Right ventricle myocardium inferior (tissue), 1 donor: ENCODE measurements at places on chromosomes 4 and X. TPM values are rescaled to one million over a fixed set of nuclear protein-coding genes. Genes with fewer than 3 reads are reported as not detected.

The RAB39B gene
- 0.22 TPM for total RNA-seq

The CFP gene
- 3.7 TPM for total RNA-seq

The CT45A5 gene
- total RNA-seq = not detected

DNA sequence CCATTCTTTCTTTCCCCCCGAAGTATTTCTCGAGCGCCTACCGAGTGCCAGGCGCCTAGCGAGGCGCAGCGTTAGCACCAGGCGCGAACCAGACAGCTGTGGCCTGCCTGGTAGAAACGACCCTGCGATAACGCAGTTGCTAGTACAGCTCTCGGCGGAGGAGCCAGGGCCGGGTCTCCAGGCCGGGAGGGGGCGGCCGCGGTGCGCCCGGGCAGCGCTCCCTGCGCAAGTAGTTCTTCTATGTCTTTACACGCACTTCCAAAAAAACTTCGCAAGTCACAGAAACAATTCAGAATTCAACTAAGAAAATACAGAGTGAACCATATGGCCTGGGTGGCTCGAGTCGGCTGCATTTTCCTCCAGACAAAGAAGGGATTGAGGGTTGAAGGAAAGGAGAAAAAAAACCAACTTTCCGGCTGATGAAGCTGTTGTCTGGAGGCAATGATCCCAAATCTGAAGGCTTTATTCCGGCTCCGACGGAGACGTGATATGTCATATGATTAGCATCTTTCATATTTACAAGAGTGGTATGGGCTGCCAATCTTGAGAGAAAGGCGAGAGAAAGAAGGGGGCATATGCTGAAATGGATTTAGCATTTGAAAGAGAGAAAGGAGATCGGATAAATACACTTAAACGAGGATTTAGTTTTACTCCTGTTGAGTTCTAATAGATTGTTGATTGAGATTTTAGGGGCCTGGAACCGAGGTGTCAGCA is 7.2 kb upstream of the NEUROG2 start:
- peak; percentile 74 for DNase-seq

The CENPVL3 gene
- total RNA-seq = not detected

DNA sequence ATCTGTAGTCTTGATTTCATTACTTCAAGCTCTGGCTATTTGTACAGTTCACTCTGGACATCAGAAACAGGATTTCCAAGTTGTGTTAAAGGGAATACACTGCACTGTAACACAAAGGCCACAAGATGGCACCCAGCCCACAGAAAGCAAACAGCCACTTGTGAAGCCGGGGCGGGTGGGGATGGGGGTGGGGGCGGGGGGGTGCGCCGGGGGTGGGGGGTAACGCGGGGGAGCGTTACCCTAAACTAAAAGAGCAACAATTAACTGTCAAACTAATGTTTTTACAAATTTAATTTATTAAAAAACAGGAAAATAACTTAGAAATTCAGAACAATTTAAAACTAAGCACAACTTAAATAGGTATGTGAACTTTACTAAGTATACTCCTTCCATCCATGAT is 27.3 kb downstream of the PRDX4 start:
- DNase-seq = peak; percentile 71

GRCh38 chrX:29530501-29530900 is 684.9 kb upstream of the MAGEB2 start:
- DNase-seq = no peak

DNA sequence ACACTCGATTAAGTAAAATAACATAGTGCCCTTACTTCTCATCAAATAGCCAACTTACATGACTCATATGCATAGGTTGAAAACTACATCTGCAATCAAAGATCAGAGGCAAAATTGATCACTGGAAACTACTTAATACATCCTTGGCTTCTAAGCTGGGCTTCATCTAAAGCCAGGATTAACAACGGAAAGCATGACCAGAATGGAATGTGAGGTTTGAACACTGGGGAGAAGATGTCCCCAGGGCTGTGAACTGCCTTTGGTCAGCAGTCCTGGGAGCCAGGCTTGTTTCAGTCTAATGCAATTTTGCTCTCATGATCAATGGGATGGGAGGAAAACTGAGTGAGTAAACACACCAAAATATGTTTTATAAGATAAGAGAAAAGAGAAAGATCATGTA is 192.5 kb upstream of the TTC29 start:
- DNase-seq = no peak

DNA sequence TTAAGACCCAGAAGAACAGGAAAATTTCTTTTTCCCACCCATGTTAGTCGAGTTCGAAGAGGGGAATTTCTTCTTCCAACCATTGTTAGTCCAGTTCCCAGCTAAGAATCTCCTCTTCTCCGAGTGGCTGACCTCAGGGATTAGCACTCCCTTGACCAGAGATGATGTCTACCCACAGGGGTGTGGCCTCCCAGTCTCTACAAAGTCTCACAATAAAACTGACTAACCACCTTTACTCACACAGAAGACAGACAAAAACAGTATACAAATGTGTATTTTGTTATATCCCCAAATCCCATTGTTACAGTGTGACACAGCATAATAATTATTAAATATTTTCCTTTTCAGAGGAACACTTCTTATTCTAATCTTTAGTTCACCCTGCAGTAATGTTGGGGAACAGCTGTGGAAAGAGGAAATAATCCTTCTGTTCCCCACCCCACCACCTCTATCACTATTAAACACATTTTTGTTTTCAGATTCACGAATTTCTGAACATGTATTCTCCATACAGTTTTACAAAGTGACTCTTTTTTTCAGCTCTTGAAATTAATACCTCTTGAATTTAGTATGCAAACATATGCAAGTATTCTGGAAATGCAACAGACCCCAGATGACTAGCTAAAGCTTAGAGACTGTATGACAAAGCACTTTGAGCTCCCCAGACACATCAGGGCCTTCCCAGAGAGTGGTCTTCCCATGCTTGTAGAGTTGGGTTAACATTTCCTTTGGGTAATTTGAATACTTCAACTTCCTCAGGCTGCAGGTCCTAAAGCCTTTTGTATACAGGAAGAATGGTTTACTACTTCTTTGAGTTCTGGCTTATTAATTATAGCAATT is 62.5 kb upstream of the NFKB1 start:
- DNase-seq = no peak

DNA sequence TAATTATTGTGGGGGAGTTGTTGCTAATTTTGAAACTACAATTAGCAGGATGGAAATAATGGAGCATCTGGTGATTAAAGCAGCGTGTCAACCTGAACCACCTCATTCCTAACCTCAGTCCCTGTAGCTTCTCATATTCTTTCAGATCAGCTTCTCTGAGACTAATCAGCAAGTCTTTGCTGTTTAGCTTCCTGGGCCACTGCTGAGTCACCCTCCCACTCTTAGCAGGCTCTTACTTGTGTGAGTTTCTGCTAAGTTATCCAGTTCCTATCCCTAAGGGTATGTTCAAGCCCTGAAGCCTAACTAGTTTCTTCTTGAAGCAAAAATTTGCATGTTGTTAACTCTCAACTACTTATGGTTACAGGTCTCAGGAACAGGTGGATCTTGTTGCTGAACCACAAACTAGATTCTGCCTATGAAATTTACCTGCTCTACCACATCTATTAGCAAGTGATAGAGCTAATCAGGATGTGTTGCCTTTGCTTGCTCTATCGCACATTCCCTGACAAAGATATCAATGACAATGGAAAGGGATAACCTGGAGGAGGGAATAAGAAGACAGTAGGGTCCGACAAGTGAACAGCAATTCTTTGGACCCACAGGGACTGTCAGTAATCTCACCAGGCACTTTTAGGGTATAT is 134.2 kb downstream of the EIF4E start:
- DNase-seq = no peak

The TBC1D9 gene
- total RNA-seq = 11.1 TPM

DNA sequence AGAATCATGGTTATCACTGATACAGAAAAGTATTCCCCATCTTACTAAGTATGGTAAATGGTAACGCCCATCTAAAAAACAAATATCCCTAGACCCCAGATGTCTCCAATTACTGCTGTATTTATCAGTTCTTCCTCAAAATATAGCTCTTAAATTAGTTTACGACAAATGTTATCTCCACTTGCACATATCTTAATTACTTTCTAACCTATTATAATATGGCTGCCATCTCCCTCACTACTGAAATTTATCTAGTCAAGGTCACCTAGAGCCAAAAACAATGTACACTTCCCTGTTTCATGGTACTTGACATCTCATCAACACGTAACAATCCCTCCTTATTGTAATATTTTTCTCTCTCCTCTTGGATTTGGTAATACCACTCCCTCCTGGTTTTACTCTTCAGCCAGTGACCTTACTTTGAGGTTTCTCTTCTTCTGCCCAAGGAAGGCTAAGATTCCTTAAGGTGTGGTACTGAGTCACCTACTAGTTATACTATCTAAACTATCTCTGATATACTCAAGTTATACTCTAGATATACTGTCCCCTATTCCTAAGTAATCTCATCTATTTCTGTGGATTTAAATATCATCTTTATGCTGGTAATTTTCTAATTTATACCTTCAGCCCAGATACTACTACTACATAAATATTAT is 8.6 kb downstream of the LCORL start:
- no peak for DNase-seq

DNA sequence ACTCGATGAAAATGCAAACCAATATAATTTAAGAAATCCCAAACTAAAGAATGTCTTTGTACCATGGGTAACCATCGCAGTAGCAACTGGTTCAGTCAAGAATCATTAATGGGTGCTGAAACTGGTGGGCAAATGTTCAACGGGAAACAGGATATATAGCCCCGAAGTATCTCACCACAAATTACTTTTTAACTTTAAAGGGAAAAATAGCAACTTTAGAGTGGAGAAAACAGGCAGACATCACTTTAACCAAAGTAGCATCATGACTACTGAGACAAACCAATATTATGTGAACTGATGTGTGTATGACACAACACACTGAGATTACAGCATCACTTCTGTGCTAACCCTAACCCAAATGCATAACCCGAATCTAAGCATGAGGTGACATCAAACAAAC is 33.8 kb upstream of the SLAIN2 start:
- no peak for DNase-seq

DNA sequence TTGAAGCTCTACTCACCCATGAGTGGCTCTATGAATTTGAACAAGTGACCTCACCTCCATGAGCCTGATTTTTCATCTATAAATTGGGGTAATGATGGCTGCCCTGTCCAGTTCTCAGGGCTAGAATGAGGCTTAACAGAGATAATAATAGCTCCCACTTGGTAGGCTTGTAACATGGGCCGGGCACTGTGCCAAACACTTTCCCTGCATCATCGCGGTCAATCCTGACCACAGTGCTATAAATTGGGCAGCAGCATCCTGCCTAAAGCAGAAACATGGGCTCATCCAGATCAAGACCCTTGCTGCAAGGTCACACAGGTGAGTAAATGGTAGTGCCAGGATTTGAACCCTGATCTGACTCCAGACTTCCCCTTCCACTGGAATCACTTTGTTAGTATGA is 12.8 kb downstream of the APLN start:
- no peak for DNase-seq

GRCh38 chrX:51825436-51825835 is 68.0 kb upstream of the MAGED1 start:
- DNase-seq = no peak

The SLC39A8 gene
- total RNA-seq = 3.1 TPM

The NLGN3 gene
- 0.49 TPM for total RNA-seq

DNA sequence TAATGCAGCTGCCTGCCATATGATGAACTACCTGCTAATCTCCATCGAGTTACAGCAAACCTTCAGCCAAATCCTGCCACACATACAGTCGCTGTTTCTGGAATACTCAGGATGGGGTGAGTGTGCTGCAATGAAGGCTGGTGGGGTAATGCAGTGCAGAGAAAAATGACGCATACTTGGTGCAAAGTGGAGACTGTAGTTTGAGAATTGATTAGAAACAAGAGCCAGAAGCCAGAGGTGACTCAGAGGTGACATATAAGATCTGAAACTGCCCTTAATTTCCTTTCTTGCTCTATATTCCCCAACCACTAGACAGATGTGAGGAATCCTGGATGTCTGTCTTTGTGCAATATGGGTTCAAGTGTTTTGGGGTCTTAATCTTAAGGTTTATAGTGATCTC is 22.0 kb downstream of the C4orf54 start:
- DNase-seq = no peak

GRCh38 chr4:123398066-123398852 is 1.7 kb downstream of the SPRY1 start:
- DNase-seq = peak; percentile 82

- DNase-seq = peak; percentile 22
Observed at GRCh38 chr4:848307-848691, 22.4 kb upstream of the CPLX1 start.

GRCh38 chrX:57380026-57380796 is 93.7 kb downstream of the FAAH2 start:
- no peak for DNase-seq

DNA sequence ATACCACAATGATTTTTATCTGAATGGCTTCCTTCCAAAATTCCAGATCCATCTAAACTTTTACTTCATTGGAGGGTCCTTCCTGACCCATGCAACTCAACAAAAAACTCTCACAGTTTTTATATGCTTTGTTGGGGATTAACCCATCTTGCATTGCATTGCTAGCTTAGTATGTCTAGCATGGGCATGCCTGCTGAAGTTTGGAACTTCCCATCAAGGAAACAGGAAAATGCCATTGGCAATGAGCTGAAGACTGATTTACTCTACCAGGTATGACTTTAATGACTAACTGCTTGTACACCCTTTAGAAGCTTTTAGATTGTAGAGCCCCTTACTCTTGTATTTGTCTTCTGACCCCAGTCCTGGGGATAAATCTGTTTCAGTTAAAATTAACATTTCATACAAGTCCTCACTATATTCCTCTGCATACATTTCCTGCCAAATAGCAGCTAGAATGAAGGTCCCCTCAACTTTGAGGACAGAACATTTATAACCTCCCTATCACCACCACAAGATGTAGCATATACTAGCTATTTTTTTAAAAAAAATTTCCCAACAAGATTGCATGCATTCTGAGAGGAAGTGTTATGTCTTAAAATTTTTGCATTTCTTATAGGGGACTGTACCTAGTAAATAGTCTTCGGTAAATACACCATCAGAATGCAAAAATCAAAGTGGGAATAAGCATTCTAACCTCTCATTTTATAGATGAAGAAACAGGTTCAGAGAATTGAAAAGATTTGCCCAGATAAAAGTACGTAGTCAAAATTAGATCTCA is 52.5 kb upstream of the ATXN3L start:
- no peak for DNase-seq

DNA sequence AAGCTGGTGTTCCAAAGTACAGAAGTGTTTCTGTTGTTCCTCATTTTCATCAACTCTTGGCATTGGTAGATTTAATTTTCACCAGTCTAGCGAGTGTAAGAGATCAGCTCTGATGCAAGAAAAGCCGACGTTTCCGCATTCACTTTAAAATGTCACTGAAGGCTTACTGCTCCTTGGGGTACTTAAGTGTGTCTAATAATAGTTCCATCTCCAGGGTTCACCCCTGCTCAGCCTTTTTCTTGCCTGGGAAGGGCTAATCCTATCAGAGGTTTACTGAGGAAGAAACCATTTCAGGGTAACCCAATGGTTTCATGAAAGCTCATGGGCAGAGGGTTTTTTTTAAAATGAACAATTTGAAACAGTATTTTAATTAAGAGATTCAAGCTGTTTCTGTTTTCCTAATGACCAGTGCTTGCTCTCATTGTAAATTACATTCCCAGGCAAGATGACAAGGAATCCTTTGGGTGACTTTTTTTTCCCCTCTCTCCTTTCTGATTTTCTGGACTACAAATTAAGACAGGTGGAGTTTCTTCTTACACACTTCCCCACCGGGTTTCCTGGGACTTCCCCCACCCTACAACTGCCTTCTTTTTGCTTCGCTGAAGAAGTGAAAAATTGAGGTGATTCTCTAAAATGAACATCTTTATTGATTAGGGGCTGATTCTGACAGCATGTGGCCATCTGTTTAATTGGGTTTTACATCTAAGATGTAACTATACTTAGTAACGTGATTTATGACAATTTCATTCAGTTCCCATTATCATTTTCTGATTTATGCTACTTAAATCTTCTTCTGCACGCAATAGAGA is 78.7 kb upstream of the CBLL2 start:
- no peak for DNase-seq
